ENCODE measurements at places on chromosomes 2 and 18.

GRCh38 chr18:22933966-22934423 lies 867 bp downstream of the RBBP8 start:
- DNase-seq, result no peak

- DNase-seq, result no peak
These were observed 55.2 kb downstream of the LDLRAD4 start for GRCh38 chr18:13273800-13274199.

DNA sequence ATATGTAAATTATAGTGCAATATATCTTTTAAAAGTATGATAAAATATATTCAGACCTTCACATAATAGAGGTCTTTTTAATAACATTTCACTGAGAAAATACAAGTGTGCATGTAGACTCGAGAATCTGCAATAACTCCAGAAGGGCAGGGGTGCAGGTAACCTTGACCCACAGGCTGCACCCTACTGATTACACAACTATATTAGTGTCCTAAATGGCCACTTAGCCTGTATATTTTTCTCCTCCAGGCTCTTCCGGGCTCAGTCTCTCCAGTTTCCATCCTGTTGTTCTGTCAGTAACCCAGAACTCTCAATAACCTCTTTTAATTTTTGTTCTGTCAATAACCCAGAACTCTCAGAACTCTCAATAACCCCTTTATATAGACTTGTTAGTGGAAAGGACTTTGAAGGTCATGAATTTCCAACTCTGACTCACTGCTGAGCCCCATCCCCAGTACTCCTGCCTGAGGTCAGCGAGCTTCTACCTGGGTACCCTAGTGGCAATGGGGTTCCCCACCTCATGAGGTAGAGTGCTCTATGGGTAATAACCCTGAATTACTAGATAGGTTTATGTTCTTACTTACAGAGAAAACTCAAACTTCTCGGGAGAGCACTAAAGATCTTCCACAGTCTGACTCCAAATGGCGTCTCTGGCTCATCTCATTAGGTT lies 8.4 kb upstream of the TTR start:
- DNase-seq, result no peak

- no peak for DNase-seq
These were observed 213.3 kb upstream of the HNRNPA3 start for GRCh38 chr2:176999301-176999700.

DNA sequence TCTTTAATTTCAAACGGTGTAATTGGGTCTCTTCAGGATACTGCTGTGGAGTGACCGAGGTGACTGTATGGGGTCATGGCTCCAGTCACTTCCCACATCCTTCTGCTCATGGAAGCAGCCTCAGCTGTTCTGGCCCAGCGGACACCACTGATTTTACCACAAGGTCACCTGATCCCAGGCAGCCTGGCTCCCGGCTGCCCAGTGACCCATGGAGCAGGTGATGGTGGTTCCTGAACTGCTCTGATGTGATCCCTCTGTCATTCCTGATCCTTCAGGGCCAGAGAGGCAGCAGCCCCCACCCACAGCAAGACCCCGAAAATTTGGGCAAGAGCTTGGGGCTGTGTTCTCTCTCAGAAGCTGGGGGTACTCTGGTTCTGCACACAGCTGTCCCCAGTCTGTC lies 35.5 kb upstream of the HS6ST1 start:
- DNase-seq, result no peak

DNA sequence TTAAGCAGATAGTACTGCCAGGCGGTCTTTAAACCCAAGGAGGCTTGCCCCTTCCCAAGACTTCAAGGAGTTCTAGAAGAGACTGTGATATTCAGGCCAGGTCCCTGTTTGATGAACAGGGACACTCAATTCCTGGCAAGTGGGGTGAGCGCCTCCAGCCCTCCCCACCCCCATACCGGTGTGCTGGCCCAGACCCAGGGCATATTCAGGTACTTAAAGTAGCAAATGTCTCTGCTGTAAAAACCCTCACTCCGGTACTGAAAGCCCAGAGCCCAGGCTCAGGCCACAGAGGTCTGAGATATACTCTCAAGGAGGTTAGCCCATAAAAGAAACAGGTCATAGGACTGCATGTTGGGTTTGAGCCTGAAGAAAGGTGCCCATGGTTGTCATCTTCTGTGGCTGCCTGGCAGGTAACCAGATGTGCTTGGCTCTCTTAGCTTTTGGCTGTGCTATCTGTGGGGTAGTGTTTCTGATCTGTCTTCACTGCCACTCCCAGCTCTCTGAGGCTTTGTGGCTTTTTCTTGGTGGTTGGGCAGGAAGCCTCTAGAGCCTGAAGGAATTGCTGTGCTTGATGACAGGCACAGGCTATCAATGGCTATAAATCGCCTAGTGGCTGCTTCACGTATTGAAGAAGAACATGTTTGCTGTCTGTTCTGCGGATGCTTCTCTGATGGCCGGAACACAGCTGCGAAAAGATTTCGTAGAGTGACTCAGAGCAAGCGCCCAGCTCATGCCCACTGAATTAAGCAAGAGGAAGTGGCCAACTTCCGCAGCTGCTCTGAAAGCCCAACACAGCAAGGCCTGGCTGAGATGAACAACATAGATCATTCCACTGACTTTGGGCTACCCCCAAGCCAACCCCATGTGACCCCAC lies 63.3 kb upstream of the ALPP start:
- no peak for DNase-seq

GRCh38 chr2:226873826-226874225 lies 38.0 kb downstream of the RHBDD1 start:
- no peak for DNase-seq

DNA sequence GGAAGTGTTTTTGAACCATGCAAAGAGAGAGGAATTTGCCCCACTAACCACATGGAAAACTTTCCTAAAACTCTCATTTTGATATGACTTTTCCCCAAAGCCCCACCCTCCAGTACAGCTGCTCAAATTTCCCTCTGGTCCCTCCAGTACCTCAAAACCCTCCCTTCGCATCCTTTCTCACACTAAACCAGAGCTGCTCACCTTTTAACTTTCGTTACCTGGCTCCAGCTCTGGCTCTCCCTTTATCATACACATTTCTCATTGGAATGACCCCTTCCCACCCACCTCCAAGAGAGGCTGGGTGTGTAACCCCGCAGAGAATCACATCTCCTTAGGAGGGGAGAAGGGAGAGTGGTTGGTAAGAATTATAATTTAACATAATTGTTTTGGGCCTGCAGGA lies 86.8 kb upstream of the NDUFV2 start:
- DNase-seq, result no peak

- DNase-seq, result no peak
These were observed 12.2 kb upstream of the PSMA8 start for GRCh38 chr18:26121476-26121875.

- DNase-seq, result no peak
These were observed 56.5 kb downstream of the ACAA2 start for GRCh38 chr18:49756671-49757362.

GRCh38 chr18:62828091-62828640 lies 112.8 kb downstream of the PHLPP1 start:
- DNase-seq, result peak; percentile 49

DNA sequence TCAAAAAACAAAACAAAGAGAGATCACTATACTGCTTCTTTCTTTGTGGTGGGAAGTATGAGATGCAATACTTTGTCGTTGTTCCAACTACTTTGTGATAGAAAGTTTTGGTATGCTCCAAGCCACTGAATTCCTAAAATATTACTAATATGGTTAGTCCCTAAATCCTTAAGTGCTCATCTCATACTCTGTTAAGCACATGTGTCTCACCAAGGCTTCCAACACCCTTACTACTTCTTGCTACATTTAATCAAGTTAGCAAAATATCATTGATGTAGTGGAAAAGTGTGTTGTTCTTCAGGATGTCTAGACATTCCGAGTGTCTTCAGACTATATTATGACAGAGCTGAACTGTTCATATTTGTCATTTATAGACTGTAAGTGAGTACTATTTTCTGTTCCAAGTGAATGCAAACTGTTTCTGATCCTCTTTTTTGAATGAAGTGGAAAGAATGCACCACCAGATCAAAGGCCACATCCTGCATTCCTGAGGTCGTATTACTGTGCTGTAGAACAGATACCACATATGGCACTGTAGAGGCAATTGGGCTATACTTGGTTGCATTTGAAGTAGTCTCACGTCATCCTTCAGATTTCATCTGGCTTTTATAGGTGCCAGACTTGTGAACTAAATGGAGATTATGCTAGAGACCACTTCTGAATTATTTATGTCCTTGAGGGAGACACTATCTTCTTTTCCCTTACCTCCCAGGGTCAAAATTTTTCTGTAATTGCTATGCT lies 298.4 kb upstream of the ZNF521 start:
- DNase-seq, result peak; percentile 31

GRCh38 chr2:168155680-168156079 lies 91.7 kb downstream of the STK39 start:
- DNase-seq, result no peak

DNA sequence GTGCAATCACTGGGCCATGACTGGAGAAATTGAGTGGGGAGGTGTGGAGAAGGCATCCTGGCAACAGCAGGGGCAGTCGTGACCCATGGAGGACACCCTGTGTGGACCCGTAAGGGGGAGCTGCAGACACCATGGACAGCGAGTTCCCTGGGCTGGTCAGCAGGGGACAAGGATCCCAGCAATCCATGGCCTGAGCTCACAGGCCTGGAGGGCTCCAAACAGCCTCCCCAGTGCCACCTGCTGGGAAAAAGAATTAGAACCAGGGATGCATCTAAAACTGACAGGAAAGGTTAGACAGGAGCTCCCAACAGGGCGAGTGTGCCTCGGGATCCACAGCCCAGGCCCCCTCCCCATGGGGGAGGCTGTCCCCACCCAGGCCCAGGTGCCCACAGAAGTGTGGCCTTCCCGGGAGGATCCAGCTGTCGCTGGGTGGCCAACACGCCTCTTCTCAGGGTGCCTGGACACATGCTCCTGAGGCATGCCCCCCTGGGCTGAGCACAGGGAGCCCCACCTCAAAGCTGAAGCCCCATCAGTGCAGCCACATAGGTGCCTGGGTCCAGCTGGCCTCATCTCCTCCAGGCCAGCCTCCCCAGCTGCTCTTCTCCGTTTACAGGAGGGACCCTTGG lies 20.5 kb upstream of the KIF1A start:
- DNase-seq, result peak; percentile 85

DNA sequence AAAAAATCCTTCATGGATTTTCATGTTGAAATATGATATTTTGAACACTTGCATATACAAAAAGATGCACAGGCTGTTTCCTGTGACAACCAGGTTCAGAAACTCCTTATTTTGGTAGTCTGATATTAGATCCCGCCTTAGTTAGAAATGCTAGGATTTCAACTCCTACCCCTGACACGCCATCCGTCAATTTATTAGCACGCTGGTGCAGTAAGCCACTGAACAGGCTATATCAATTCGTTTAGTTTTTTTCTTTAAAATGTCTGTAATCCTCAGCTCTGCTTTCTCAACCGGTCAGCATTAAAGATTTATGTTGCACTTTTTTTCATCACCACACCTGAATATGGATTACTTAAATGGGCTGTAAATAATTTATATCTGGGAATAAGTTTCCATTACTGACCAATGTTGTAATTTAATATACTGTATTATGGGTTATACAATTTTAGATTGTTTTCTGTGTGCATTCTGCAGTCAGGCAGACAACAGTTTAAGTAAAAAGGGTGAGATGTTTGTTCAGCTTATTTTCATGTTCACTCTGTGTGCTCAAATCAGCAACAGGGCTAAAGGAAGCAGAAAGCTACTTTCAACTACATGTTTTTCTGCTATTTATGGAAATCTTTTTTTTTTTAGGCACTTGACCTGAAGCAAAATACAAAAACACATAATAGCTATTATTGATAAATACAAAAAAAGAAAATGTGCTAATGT lies 227.7 kb downstream of the ARHGAP15 start:
- DNase-seq, result no peak

DNA sequence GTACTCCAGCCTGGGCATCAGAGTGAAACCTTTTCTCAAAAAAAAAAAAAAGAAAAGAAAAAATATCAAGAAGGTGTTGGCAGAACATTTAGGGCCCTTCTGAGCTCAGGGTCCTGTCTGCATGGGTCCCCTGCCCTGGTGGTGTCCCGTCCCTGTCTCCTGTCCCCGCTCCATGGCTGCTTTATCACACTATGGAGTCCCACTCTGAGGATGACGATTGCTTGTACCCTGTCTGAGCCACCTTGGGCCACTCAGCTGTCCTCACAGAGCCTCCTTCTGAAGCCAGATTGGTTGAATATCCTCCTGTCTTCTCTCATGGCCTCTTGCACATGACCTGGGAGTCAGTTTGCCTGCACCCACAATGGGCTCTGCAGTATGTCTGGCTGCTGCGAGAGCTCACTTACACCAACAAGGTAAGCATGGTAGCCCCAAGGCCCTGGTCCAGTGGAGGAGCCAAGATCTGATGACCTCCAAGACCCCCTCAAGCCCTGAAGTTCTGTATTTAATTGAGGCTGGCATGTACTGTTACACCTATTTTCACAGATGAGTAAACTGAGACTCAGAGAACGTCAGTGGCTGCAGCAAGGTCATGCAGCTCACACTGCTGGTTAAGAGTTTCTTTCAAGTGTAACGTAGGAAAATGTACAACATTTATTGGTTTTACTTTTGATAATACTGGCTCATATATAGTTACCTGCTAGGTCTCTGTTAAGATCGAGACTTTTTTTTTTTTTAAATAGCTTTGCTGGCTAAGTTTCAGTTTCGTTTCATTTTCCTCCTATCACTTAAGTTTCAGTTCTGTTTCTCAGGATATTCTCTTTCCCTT lies 16.9 kb upstream of the ZCCHC2 start:
- peak; percentile 68 for DNase-seq

GRCh38 chr18:3397031-3397750 lies 52.8 kb upstream of the TGIF1 start:
- peak; percentile 79 for DNase-seq

DNA sequence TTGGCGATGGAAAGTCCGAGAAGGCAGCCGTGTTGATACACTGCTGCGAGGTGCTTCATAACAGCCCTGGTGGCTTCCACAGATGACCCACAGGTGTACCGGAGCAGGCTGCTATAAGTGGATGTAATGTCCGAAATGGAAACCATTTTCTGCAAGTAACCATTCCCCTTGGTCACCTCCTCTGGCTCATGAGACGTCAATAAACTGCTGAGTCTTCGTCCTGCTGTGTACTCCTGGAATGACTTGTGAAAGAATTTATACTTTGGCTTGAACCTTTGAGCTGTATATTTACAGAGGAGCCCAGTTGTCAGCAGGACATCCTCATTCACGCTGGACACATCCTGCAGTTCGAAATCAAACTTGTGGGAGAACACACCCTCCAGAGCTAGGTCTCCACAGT lies 14.4 kb downstream of the NLRC4 start:
- no peak for DNase-seq

- DNase-seq, result no peak
These were observed 9.5 kb downstream of the DGKD start for GRCh38 chr2:233363744-233364235.

- DNase-seq, result no peak
These were observed 41.4 kb downstream of the TMEM182 start for GRCh38 chr2:102803041-102803896.
